DMS79 (cell line): ENCODE measurements at places on chromosomes 16 and 17.

DNA sequence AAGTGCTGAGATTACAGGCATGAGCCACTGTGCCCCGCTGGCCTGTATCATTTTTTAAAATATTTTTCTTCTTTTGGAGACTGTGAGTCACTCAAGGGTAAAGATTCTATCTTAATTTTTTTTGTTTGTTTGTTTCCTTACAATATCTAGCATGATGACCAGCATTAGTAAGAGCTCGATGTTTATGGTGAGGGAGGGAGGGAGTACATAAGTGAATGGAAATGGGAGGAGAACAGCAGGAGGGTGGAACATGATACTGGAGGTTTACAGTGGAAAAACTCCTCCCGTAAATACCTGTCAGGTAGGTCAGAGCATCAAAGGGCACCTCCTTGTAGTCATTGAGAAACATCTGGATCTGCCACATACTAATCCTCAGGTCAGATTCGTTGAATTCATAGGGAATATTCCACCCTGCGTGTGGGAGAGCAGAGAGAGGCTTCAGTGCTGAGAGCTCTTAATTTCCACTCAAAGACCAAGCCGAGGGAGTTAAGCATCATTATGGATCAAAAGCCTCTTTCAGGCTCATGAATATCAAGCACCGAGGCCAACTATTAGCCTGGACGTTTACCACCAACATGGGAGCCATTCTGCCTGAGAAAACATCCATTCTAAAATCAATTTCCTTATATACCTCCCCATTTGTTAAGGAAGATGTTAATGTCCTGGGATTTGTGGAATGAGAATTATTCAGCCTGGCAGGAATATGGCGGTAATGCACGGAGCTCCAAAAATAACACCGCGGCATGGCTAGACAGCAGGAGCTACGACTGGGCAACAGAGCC lies 51.8 kb downstream of the LYRM1 start:
- DNase-seq: peak; percentile 91

DNA sequence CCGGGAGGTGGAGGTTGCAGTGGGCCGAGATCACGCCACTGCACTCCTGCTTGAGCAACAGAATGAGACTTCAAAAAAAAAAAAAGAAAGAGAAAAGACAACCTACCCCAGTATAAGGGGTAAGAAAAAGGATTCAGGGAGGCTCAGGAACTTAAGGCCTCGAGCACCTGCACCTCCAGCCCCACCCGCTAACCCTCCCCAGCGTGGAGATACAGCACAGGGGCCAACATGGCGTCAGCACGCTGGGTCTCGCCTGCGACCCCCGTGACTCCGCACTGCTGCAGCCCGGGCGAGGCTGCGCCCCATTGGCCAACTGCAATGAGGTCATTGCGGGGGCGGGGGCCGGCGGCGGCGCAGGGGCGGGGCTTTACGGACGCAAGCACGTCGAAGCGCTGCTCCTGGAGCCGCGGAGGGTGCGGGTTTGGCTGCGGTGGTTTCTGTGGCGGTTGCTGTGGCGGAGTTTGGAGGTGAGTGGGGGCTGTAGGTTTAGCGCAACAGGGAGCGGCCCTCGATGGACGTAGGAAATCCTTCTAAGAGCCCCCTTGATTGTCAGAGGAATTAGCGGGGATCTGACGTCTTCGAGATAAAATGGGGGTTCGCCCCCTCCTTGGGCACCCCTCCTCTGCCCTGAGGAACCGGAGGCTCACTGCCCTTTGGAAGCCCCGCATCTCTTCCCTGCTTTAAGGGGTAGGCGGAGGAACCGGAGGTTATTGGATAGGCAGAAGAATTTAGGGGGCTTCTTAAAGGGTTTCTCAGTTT lies at the start of gene ATP6V0A1:
TSS of gene ATP6V0A1 (plus strand) at position 382 of the 759 bp plus-strand sequence. CDS start 2,017 bp downstream, outside the sequence.
- DNase-seq: peak; percentile 91

- no peak for DNase-seq
These were observed 2.8 kb downstream of the GPS1 start for GRCh38 chr17:82054351-82055022.

- DNase-seq: no peak
These were observed 80.7 kb downstream of the USP32 start for GRCh38 chr17:60311186-60311585.

DNA sequence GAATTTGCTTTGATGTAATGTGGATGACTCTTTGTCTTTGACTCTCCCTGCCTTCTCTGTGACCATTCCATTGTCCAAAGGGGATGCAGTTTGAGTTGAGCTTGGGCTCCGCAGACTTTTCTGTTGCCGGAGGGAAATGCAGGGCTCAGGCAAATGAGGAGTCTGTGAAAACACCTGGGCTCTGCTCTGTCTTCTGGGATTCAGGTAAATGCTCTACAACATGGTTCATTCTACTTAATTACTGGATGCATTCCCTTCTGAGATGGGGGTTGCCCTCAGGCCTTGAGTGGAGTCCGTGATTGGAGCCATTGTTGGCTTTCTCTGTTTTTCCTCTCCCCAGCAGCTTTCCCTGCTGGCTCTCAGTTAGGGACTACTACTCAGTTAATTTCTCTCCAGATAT lies 26.4 kb upstream of the SPNS2 start:
- no peak for DNase-seq

DNA sequence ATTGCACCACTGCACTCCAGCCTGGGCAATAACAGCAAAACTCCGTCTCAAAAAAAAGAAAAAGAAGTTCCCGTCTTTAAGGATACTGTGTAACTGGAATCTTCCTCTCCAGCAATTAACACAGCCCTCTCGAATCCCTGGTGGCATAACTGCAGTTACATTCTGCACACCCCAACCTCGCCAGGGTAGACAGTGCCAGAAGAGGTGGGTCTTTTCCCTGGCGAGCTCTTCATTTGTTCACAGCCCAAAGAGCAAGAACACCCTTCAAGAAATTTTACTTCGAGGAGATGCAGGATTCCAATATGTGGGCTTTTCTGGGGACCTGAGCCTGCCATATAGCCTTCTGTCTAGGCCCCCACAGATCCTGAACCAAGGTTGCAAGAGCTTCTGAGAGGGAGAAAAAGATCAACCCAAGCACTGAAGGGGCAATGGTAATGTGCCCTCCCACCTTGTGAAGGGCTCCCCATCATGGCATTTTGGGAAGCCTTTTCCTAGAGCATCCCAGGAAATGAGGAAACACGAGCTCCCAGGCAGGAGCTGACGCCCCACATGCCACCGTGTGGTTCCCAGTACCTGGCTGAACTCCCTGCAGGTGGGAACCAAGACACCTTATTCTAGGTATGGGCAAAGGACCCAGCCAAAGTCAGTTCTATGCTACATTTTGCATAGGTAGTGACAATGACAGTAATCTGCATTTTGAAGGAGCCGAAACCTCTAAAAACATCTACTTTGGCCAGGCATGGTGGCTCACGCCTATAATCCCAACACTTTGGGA lies 26.9 kb downstream of the TK2 start:
- DNase-seq: no peak

- no peak for DNase-seq
These were observed 8.8 kb upstream of the VPS4A start for GRCh38 chr16:69302301-69302700.

DNA sequence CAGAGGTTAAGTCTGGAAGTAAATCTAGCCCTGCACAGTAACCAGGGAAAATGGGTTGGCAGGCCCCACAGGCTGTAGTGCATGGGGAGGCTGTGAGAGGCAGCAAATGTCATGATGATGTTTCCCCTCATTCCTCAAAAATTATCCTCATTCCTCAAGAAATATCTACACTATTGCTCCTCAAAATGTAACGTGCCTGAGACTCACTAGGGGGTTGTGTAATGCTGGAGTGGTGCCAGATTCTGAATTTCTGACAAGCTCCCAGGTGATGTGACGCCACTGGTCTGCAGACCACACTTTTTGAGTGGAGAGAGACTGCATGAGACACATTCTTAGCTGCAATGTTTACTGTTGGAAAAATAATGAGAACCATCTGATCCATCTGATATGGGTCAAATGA lies 1.2 kb upstream of the MPP3 start:
- DNase-seq: no peak

DNA sequence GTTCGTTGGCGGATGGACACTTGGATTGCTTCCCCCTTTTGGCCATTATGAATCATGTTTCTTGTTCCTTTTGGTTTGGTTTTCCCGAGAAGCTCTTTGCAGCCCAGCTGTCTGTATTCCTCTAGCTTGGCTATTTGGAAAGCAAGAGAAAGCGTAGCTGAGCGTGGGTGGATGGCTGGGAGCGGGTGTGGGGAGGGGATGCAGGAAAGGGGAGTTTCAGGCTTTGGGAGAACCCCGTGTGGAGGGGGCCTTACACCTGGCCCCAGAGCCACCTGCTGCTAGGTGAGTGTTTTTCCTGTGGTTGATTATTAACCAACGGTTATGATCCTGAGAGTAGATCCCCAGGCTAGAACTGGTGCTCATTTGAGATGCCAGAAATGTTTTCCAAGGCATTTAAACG lies 103.7 kb downstream of the RAP1GAP2 start:
- no peak for DNase-seq

DNA sequence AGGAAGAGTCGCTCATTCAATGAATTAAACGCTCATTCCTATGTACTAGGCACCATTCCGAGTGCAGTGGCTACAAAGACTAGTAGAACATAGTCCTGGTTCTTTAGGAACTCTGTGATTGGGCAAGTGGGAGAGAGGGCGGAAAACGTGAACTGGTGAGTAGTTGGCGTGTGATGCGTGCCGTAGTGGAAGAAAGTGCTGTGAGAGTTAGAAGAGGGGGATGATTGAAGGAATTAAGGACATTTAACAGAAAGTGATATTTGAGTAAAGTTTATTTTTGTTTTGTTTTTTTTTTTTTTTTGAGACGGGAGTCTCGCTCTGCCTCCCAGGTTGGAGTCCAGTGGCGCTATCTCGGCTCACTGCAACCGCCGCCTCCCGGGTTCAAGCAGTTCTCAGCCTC lies 7.9 kb upstream of the SLFN14 start:
- DNase-seq: no peak

- DNase-seq: no peak
These were observed 20.5 kb upstream of the BLMH start for GRCh38 chr17:30312226-30312625.

DNA sequence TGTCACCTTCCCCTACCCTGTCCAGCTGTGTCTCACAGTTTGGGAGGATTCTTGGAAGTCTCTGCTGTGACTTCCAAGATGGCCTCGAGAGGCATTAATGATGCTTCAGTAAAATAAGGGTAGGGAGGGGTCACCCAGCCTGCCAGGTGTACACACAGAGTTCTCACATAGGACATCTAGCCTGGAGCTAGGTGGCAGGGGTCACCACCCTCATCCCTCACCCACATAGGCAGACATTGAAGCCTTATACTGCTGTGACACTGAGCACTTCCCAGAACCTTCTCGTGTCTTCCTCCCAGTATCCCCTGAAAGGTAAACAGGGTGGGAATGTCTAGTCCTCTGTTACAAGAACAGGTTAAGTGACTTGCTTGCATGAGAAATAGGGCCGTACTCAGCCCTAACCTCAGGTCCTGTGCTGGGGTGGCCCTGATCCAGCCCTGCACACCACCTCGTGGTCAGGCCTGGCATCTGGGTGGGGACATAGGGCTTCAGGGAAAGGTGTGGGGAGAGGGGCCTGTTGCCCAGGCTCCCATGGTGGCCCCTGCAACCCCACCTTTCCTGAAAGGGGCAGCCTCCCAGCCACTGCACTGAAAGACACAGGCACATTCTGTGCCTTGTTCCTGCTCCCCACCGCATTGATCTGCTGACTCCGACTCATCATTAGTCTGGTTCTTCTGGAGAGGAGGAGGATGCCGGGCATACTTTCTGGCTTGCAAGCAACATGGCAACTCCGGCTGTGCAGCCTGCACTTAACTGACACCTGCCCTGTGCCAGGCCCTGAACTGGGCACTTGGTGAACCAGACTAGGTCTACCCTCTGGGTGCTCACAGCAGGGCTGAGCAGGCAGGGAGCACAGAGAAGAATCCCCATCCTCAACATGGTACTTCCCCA lies 3.6 kb upstream of the MMP15 start:
- no peak for DNase-seq

DNA sequence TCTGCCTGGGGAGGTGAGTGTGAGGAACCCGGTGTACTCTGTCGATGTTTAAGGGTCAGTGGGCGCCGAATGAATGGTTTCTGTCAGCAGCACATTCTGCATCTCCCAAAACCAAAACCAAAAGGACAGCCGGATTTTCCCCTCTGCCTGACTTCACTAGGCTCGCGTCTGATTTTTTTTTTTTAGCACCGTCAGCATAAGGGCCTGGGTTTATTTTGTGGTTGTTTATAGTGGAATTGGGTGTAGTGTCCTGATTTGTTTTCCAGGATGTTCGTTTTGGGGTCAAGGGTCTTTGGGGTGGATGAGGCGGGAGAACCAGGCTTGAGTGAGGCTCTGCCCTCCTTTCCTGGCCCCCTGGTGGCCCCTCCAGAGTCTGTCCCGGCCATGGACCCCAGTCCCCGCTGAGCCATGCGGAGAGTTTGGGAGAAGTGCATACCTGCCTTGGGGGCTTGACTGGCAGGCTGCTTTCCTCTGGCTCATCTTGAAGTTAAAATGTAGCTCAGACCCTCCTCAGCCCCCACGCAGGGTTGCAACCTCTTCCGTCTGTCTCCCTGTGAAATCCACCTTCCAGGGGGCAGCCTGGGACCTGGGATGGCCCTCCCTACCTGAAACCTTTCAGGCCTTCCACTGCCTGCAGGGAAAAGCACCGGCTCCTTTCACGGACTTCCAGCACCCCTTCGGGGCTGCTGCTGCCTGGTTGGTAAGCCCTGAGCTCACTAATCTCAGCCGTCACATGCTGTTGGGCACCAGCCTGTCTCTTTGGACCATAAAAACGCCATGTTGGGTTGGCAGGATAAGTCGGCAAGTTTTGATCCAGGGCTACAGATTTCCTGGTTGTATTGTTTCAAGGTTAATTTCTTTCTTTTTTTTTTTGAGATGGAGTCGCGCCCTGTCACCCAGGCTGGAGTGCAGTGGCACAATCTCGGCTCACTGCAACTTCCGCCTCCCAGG lies 60.2 kb downstream of the JPH3 start:
- DNase-seq: no peak

GRCh38 chr16:30428055-30428454 lies 1.8 kb downstream of the DCTPP1 start:
- no peak for DNase-seq

- no peak for DNase-seq
These were observed 7.8 kb upstream of the PSMC3IP start for GRCh38 chr17:42585353-42585752.

GRCh38 chr17:45573924-45574770 lies 83.6 kb upstream of the PLEKHM1 start:
- DNase-seq: no peak

GRCh38 chr16:1551166-1551565 lies 17.7 kb downstream of the TMEM204 start:
- DNase-seq: no peak

GRCh38 chr16:3470723-3471122 lies 24.6 kb downstream of the C16orf90 start:
- no peak for DNase-seq

DNA sequence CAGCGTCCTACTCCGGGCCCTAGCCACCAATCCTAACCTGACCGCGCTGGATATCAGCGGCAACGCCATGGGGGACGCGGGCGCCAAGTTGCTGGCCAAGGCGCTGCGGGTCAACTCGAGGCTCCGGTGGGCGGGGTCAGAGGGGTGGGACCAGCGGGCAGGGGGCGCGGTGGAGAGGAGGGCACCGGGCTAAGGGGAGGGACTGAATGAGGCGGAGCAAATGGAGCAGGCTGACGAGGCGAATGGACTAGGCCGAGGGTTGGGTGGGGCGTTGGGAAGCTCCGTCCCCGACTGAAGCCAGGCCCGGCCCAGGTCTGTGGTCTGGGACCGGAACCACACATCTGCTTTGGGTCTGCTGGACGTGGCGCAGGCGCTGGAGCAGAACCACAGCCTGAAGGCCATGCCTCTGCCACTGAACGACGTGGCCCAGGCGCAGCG lies 4.6 kb downstream of the CARMIL2 start:
- no peak for DNase-seq

- DNase-seq: no peak
These were observed 13.2 kb downstream of the ZNF469 start for GRCh38 chr16:88395669-88396584.

GRCh38 chr16:60642956-60643355 lies 1393.3 kb downstream of the CDH8 start:
- no peak for DNase-seq
